ENCODE measurements at places on chromosomes 13 and 19.

- no peak for DNase-seq
Measured at GRCh38 chr19:44697670-44698034, 1.3 kb upstream of the CEACAM16 start.

DNA sequence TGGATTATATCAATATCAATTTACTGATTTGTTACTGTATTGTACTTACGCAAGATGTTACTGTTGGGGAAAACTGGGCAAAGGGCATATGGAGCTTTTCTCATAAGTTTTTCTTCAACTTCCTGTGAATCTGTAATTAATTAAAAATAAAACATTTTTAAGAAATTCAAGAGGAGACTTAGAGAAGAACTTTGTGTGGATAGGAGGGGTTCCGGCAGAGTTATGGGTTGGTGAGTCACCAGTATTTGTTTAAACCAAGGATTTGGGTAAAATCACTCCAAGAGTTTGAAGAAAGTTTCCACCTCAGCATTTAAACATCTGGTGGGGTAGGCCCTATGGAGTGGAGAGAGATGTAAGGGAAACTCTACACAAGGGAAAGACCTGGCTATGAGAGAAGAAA, 379.6 kb downstream of the TSHZ3 start:
- no peak for DNase-seq

- no peak for DNase-seq
Measured at GRCh38 chr19:45175515-45176345, 2.3 kb downstream of the TRAPPC6A start.

- DNase-seq, result no peak
Measured at GRCh38 chr13:85367887-85368286, 431.3 kb downstream of the SLITRK6 start.

DNA sequence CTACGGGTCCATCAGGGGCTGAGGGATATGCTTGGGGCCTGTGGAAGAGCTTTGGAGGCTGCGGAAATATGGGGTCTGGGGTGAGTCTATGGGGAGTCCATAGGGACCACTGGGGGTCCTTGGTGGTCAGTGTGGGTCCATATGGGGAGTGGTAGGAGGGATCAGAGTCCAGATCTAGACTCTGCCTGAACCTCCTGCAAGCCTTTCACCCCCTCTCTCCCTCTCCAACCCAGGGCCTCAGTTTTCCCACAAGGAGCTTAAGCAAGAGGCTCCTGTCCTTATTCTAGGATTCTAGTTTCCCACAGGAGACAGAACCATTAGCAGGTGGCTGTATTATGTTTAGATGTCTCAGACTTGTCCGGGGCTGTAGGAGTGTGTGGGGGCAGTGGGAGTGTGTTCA, 161.9 kb upstream of the TSHZ3 start:
- DNase-seq, result no peak

- DNase-seq, result no peak
Measured at GRCh38 chr19:31226151-31226935, 122.9 kb downstream of the TSHZ3 start.

- DNase-seq, result no peak
Measured at GRCh38 chr13:36918246-36919131, 1.5 kb downstream of the SMAD9 start.

GRCh38 chr19:1968279-1969175, 27.6 kb downstream of the CSNK1G2 start:
- DNase-seq, result no peak

DNA sequence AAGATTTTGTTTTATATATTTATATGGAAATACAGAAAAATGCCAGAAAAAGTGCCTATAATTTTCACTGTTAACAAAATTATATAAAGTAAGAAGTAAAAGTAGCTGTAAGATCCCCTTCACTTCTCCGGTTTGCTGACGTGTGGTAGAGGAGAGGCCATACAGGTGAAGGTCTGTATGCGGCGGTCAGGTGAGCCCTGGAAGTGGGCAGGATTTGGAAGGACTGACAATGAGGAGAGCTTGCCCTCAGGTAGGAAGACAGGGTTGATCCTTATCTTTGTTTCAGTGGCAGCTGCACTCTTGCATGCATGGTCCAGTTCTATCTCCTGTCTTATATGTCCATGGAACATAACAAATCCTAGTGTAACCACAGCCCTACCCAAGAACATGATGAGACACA, 16.9 kb upstream of the TFDP1 start:
- no peak for DNase-seq

- no peak for DNase-seq
Measured at GRCh38 chr13:25948910-25949309, 102.9 kb downstream of the SHISA2 start.

DNA sequence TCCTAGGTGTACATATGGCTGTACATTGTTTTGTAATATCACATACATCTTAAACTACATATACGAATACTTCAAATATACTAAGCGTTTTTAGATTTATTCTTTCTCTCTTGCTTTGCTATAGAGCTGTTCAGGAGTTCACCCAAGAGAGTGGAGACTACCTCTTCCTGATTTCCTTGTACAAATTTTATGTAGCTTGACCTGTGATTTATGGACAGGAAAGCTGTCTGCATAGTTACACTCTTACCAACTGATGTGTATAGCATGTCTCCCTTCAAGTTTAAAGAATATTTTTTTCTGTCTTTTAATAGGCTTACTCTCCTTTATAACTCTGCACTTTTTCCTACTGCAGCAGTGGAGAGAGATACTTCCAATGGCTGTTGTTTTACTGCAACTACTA, 428.7 kb downstream of the NDFIP2 start:
- DNase-seq, result no peak

DNA sequence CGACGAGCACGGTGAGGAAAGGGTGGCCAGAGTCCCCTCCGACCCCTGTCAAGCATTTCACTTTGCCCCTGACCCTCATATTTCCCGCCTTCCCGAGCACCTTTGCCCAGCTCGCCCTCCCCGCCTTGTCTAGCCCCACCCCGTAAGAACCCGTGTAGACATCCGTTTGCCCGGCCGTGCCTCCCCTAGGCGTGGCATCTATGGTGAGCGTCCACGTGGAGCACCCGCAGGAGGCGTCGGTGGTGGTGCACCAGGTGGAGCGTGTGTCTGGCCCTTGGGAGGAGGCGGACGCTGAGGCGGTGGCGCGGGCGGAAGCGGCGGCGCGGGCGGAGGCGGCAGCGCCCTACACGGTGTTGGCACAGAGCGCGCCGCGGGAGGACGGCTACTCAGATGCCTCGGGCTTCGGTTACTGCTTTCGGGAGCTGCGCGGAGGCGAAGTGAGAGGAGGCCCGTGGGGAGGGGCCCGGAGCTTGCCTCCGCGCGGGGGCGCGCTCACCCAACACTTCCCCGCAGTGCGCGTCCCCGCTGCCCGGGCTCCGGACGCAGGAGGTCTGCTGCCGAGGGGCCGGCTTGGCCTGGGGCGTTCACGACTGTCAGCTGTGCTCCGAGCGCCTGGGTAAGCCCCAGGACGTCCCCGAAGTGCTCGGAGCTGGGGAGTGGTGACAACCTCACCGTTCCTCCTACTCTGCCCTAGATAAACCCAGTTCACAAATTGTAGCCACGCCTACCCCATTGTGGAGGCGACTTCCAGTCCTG, 4.2 kb downstream of the LTBP4 start:
- DNase-seq, result peak; percentile 78

- DNase-seq, result no peak
Measured at GRCh38 chr13:74077792-74078191, 56.4 kb downstream of the KLF12 start.

DNA sequence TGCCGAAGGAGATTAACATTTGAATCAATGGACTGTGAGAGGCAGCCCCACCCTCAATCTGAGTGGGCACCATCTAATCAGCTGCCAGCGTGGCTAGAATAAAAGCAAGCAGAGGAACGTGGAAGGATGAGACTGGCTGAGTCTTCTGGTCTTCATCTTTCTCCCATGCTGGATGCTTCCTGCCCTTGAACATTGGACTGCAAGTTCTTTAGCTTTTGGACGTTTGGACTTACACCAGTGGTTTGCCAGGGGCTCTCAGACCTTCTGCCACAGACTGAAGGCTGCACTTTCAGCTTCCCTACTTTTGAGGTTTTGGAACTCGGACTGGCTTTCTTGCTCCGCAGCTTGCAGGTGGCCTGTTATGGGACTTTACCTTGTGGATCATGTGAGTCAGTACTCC, 14.7 kb downstream of the NHLRC3 start:
- no peak for DNase-seq

DNA sequence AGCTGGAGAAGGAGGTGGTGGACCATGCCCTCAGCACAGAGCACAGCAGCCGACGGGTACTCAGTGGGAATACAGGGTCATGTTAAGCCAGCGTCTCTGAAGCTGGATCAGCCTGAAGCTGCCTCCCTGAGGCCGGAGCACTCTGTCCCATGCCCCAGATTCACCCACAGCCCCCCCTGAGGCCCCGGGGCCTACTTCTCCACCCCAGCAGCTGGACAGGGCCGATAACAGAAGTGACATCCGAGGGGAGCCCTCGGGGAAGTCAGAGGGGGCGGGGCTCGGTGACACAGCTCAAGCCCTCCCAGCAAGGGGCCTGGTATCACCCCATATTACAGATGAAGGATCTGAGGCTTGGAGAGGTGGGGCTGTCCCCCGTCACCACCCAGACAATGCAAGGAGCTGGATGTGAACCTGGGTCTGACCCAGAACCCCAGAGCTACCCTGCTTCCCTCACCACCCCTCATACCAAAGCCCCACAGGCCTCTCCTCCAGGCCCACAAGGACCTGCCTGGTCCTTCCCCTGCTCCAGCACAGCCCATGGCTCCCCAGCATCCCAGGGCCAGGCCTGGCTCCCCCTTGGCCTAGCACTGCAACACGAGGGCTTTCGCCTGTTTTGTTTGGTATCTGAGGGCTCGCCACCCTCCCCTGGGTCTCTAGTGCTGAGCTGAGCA, 5.7 kb downstream of the R3HDM4 start:
- DNase-seq, result no peak

GRCh38 chr13:113774177-113775107, 15.4 kb downstream of the TMEM255B start:
- DNase-seq, result no peak

DNA sequence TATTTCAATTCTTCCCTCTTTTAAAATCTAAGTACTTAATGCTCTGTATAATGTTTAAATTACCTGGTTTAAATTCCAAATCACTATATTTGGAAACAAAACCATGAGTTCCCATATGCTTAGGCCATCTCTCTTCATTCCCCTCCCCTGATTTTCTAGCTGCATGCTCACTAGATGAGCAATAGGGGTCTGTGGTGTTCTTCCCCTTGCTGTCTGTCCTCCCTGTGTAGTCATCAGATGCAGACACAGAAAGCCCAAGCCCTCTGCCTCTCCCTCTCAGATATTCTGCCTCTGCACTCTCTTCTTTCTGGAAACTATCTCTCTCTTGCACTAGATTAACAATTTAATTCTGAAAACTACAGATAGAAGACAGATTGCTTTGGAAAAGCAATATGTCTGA, 1730.2 kb downstream of the OLFM4 start:
- no peak for DNase-seq

GRCh38 chr19:35828692-35829301, 16.2 kb upstream of the PRODH2 start:
- no peak for DNase-seq

DNA sequence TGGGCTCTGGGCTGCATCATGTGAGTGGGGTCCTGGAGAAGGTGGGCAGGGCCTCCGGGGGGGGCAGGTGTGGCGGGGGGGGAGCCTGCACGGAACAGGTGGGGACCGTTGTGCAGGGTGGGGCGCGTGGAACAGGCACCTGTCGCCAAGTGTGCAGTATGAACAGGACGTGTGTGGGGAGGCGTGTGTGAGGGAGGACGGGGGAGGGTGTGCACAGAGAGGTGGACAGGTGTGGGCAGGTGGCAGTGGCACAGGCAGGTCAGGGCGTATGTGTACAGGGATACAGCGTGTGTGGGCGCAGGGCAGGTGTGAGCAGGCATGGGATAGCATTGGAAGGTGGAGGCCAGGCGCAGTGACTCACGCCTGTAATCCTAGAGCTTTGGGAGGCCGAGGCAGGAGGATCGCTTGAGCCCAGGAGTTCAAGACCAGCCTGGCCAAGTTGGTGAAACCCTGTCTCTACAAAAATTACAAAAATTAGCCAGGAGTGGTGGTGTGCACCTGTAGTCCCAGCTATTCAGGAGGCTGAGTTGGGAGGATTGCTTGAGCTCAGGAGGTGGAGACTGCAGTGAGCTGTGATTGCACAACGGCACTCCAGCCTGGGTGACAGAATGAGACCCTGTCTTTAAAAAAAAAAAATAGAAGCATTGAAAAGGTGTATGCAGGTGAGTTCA, 3.2 kb downstream of the PLK5 start:
- DNase-seq, result no peak

- no peak for DNase-seq
Measured at GRCh38 chr13:51237887-51238286, 15.7 kb downstream of the FAM124A start.

DNA sequence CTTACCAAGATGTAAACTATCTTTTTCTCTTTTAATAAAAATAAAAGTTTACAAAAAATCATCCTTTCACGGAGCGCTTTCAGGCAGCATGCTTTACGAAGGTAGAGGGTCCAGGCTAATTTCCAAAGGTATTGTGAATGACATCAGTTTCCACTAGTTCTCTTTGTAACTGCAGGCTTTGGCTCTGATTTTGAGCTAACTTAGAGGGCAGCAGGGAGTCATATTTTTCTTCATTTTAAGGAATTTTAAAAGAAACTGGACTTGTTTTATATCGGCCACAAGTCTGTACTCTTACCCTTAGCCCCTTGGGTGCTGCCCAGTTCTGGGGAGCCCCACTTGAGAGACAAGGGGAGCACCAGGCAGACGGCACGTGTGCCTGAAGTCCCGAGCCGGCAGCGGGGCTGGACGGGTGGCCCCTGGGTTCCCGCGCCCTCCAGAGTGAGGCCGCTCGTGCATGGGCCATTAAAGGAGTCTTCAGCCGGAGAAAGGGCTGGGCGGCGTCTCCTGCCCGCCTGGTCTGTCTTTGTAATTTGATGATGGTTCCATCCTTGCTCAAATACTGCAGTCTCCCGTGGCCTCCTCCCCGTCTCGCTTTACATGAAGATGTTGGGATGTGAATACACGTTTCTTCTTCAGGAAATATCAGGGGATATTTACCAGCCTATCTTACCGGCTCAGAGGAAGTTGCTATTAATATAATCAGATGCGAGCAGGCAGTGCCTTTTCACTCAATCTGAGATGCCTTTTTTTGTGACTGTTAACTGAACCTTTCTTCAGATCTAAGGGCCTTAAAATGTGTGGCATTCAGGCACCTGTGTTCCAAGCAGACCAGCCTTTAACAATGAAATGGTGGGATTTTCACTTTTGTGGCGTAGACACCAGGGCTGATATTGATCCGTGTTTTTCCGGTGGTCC, 67.4 kb downstream of the GGACT start:
- no peak for DNase-seq

All from activated CD8-positive, alpha-beta memory T cell treated with anti-CD3 and anti-CD28 coated beads for 4 hours (primary cell).